ENCODE measurements at places on chromosomes 16 and 17.

GRCh38 chr17:4215882-4216570 lies 47.8 kb downstream of the ANKFY1 start:
- no peak for DNase-seq

- DNase-seq: no peak
These were observed at the start of gene ABCA8 for GRCh38 chr17:68955181-68955841. Gene ABCA8, minus strand, starts transcription at chr17:68955392. Its CDS starts 13,358 bp downstream, at chr17:68942034.

DNA sequence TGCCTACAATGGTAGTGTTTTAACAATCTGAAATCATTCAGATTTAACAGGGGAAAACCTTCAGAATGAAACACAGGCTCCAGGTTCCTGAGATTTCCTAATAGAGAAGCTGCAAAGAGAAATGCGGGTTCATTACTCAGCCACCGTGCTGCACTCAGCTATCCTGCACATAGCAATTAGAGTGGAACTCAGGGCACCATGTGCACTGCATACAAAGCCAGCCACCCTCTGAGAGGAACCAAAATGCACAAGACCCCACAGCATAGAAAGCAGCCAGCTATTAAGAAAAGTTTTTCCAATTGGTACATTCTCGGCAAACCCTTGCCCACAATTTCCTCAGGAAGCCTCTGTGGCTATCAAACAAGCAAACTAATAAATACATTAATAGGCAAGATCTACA lies 37.4 kb downstream of the TOM1L2 start:
- no peak for DNase-seq

- DNase-seq: no peak
These were observed 7.9 kb downstream of the ZNF213 start for GRCh38 chr16:3142770-3143169.

DNA sequence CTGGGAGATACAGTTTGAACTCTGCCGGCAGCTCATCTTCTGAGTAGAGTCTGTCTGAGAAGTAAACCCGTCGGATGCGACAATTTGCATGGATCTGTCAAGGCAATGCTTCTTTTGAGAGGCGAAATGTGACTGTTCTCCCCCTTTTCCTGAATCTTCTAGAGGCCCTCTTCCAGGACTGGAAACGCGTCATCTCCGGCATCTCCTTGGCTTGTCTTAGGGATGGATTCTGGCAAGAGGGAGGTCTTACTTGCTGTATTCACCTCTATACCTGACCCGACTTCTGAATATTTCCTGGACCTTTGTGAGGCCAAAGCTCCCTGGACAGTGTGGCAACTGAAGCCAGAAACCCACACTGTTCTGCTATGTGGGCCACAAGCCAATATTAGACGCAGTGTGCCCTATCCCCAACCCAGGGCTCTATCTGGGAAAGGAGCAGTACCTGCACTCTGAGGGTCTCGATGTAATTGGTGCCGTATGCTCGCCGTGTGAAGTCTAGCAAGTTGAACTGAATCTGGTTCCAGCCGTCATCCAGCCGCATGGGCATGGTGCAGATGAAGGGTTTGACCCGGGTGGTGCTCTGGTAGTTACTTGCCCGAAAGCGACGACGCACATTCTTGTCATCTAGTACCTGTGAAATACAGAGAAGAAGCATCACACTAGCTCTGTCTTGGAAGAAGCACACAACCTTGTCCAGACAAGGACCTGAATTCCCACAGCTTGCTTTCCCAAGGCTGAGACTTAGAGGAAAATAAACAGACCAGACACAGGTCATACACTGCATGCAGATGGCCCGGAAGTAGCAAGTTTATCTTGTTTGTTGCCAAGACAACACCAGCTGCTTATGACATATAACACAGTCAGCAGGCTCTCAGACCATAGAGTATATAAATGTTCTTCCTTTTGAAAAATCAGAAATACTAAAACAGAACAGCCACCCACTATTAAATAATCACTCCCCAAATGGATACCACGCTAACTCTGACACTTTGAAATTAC lies 14.1 kb downstream of the CFAP20 start:
- no peak for DNase-seq

DNA sequence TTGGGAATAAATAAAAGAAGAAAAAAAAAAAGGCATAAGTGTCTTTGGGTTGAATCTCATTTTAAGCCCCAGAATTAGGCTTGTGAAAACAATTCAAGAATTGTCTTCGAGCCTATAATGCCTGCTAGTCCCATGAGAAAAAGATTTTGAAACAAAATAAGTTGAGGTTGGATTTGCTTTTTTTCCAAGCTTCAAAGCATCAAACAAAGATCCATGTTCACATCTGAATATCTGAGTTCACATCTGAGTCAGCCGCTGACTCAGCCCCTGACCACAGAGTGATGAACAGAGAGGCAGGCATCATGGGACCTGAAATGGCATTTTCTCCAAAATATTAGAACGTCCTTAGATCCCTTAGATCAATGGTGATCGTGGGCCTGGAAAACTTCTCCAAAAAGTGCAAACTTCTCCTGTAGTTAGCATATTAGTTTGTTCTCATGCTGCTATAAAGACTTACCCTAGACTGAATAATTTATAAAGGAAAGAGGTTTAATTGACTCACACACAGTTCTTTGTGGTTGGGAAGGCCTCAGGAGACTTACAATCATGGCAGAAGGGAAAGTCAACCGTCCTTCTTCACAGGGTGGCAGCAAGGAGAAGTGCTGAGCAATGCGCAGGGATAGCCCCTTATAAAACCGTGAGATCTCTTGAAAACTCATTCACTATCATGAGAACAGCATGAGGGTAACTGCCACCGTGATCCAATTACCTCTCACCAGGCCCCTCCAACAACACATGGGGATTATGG lies 294.6 kb upstream of the HSBP1 start:
- peak; percentile 79 for DNase-seq

DNA sequence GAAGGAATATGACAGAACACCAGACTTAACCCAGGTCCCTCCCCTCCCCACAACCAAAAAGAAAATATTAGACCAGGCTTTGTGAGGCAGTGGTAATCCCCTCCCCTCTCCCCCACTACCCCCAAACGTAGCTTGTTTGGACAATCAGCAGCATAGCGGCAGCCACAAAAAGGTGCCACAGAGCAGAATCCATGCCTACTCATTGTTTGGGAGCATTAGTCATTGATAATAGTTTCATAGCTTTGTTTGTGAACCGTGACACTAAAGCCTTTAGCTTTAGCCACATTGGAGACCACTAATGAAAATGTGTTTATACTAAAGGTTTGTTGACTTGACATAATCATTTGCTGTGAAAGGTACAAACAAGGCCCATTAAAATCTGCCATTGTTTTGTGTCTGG lies 65.1 kb downstream of the NUP93 start:
- no peak for DNase-seq

GRCh38 chr17:79118924-79119323 lies 44.3 kb downstream of the ENGASE start:
- no peak for DNase-seq

DNA sequence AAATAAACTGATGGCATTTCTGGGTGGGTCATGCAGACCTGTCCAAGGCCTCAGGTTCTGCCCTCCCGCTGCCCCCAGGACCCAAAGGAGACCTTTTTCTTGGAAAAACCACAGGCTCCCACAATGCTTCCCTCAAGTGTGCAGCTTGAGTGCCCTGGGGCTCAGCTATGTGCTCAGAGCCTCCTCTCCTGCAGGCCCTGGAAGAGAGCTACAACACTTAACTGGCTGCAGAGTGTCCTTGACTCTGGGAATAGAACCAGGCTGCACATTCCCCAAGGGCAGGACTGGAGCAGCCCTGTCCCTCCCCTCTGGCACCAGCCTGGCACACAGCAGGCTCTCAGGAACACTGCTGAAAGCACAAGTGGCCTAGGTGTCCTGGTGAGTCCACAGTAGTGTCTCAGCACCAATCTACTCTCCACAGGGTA lies 4.8 kb upstream of the SREBF1 start:
- DNase-seq: no peak

DNA sequence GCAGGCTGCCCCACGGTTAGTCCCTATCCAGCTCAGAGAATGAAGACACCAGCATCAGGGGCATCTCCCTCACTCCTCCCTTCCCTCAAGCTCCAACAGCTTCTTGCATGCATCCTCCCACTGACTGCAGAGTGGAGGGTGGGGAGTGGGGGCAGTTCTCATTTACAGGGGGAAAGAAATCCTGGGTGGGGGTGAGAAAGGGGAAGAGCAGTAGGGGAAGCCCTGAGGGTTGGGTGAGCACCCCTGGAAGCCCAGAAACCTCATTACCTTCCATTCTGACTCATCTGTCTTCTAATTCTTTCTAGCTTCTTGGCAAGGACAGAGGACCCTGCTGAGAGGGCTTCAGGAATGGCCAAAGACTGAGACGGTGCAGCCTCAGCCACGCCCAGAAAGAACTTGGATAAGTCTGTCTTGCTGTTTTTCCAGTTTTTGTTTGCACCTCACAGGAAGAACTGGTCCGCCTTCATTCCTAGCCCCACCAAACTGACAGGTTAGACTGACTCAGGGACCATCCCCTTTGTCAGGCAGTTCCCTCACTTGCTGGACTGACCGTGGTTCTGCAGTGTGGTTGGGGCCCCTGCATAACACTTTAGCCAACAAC lies 52.5 kb upstream of the WSB1 start:
- DNase-seq: no peak

DNA sequence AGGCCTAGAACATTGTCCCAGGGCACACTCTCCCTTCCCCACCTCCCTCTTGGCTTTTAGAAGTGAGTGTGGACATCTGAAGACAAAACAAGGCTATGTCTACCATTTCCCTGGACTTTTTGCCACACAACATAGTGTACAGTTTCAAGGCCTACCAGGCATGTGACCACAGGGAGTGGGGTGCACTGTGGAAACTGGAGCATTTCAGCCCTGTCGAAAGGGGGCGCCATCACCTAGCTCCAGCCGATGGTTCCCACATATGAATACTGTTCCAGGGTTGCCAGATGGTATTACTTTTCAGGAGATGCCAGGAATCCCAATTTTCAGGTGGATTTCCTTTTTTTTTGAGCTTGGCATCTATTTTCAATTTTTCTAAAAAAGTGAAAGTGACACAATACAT lies 140.7 kb downstream of the KATNIP start:
- peak; percentile 35 for DNase-seq

- DNase-seq: no peak
These were observed 4.2 kb downstream of the ADCY9 start for GRCh38 chr16:4111748-4112696.

Measured in urothelium cell line (cell line).